ENCODE measurements at places on chromosomes 7 and 10. TPM values are rescaled to one million over a fixed set of nuclear protein-coding genes. Genes with fewer than 3 reads are reported as not detected.

- no peak for DNase-seq
These were observed 936 bp upstream of the TCERG1L start for GRCh38 chr10:131312478-131312836.

- DNase-seq: no peak
These were observed 87.5 kb downstream of the FRMD4A start for GRCh38 chr10:14243221-14243620.

DNA sequence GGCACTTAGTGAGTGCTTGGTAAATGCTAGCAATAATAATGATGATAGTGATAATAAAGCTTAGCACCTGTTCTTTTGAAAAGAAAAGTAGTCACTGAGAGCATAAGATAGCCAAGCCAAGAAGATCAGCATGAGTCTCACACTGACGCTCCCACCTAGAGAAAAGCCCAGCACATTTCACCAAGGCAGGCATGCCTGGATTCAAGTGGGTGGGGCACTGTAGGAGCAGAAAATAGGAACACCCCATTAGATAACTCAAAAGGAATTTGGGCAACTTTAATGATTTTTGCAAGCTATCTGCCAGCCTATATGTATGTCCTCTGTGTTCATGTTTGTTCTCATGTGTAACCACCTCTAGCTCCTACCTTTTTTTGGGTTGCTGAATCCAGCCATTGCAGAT, 18.1 kb upstream of the SORBS1 start:
- DNase-seq: no peak

Gene CALY
- not detected for total RNA-seq

Gene OGDHL
- total RNA-seq: 2.8 TPM

Gene DOCK1
- total RNA-seq: 1.2 TPM

Gene CXCL12
- total RNA-seq: not detected
